ENCODE measurements at places on chromosomes 4 and X.

DNA sequence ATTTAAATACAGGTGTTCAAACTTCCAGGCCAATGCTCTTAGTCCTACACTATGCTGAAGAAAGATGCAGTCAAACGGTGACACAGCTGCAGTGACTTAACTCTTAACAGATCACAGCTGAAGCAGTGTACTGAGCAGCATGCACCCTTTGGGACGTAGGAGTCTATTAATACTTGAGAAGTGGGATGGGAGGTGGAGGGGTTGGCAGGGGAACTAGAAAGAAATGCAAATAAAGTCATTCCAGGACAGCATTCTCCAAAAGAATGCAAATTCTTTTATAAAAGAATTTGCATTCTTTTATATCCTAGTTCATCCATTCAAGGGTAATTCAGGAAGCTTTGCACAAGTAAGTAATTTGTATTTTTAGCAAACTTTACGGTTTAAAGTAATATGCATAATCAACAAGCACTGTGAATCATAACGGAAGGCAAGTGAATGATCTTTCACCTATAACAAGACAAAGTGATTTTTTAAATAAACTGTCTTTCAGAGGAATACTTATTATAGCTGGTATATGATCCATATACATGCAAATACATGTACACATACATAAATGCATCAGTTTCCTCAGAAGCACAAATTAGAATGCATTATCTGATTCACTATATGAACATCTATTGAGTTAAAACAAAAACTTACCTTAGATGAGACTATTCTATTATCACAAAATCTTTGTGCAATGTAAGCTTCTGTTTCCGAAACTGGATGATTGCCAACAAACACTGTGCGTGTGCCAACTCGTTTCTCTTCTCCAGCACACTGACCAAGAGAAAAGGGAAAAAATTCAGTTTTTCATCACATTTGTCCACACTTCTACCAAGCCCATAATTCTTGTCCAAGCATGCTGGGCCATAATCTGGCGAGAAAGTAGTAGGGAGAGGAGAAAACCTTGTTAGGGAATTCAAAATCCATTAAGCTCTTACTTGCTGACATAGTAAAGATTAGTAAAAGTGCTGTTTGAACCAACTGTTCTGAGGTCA is 106.5 kb downstream of the ATP11C start:
- H3K27ac ChIP-seq = no peak overlapping the region
- H3K4me1 ChIP-seq = no peaks in the 10 kb centered on the region
- H3K4me3 ChIP-seq = no peak overlapping the region
- DNase-seq = no peak
- no peaks in the 10 kb centered on the region for H3K27me3 ChIP-seq

- no peaks in the 10 kb centered on the region for H3K4me1 ChIP-seq
- H3K4me3 ChIP-seq = no peak overlapping the region
- no peaks in the 10 kb centered on the region for H3K36me3 ChIP-seq
- H3K27ac ChIP-seq = no peak overlapping the region
- H3K27me3 ChIP-seq = no peaks in the 10 kb centered on the region
Observed at GRCh38 chr4:27592738-27593137, 732.1 kb downstream of the STIM2 start.

DNA sequence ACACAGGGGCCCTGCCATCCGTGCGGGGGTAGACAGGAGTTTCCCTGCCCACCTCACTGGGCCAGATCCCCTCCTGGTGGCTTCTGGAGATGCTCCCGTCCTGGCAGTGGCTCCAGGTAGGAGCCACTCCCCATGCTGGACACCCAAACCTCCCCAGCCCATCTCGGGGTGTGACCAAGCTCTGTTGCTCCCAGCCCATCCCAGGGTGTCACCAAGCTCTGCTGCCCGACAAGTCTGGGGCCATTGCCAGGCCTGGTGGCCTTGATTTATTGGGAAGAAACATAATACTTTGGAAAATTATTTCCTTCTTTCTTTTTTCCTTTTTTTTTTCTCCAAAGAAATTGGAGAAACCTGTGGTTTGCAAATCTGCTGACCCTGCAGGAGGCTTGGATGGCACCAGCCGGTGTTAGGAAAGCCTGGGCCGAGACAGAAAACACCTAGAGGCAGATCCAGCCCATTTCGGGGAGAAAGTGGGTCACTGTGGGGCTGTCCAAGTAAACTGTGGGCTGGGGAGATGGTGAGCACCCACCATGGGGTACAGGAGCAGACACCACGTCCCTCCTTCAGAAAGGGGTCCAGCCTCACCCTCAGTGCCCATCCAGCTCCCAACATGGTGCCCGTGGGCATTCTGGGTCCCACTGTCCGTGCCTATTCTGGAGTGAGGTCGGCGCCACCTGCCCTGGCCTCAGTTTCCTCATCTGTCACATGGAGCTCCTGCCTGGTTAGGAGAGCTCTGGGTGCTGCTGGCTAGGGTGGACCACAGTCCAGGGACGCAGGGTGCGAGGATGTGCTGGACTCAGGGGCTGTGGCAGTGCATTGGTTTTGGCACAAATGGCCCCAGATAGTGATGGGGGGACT is 59.4 kb upstream of the ADRA2C start:
- no peaks in the 10 kb centered on the region for H3K4me1 ChIP-seq
- DNase-seq = no peak
- H3K27ac ChIP-seq = no peak overlapping the region
- H3K27me3 ChIP-seq = no peaks in the 10 kb centered on the region
- no peak overlapping the region for H3K4me3 ChIP-seq

GRCh38 chr4:124060261-124060918 is 652.1 kb downstream of the ANKRD50 start:
- H3K4me3 ChIP-seq = no peak overlapping the region
- H3K27me3 ChIP-seq = no peaks in the 10 kb centered on the region
- no peak for DNase-seq
- no peaks in the 10 kb centered on the region for H3K4me1 ChIP-seq
